ENCODE measurements at places on chromosomes 13 and 19. TPM values are rescaled to one million over a fixed set of nuclear protein-coding genes. Genes with fewer than 3 reads are reported as not detected.

Gene ACP4
- total RNA-seq: not detected

Gene AKT1S1
- 33.5 TPM for total RNA-seq

Gene GNG8
- not detected for total RNA-seq

Gene DOCK9
- 13.8 TPM for total RNA-seq

Gene C19orf67
- not detected for total RNA-seq

Gene PSPC1
- 29.1 TPM for total RNA-seq

Gene SYT3
- 0.15 TPM for total RNA-seq

Gene SMIM17
- total RNA-seq: not detected

Gene S1PR4
- not detected for total RNA-seq

Gene ZNF541
- not detected for total RNA-seq

Gene DACT3
- 0.89 TPM for total RNA-seq

Gene CEACAM1
- not detected for total RNA-seq

Measured in bronchus fibroblast of lung (primary cell).